Stimulated activated CD4-positive, alpha-beta T cell treated with anti-CD3 and anti-CD28 coated beads, Interleukin-1b, Interleukin-23, amount 100 ng/mL, for 1 hour (primary cell): ENCODE measurements at places on chromosomes 5 and 9.

DNA sequence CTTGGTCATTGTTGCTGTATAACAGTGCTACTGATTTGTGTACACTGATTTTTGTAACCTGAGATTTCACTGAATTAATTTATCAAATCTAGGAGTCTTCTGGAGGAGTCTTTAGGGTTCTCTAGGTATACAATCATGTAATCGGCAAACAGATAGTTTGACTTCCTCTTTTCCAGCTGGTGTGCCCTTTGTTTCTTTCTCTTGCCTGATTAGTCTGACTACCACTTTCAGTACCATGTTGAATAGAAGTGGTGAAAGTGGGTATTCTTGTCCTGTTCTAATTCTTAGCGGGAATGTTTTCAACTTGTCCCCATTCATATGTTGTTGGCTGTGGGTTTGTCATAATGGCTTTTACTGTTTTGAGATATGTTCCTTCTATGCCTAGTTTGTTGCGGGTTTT lies 24.7 kb upstream of the RANBP6 start:
- DNase-seq = no peak

GRCh38 chr5:64767959-64768357 lies 533 bp downstream of the SREK1IP1 start:
- no peak for DNase-seq

DNA sequence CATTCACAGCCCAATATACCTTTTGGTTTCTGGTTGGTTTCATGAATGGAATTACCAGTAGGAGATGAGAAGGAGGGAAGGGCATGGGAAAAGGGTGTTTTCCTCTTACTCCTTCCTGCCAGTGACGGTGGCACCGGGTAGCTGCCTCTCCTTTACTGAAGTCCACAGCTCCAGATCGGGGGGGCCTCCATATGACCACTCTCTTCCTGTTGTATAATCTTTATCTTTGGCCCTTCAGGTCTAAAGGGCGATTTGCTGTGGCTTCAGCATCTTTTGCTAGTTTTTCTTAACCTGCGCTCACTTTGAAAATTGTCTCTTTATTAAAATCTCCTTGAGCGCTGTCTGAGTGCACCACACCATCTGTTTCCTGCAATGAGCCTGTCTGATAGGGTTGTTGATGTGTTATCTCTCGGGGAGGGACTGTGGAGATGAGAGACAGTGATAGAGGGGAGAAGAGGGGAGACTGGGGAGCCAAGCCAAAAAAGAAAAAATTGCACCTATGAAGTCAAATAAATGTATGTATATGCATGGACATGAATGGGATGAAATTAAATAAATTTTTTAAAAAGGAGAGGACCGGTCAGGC lies 449.3 kb upstream of the KLF4 start:
- DNase-seq = no peak

DNA sequence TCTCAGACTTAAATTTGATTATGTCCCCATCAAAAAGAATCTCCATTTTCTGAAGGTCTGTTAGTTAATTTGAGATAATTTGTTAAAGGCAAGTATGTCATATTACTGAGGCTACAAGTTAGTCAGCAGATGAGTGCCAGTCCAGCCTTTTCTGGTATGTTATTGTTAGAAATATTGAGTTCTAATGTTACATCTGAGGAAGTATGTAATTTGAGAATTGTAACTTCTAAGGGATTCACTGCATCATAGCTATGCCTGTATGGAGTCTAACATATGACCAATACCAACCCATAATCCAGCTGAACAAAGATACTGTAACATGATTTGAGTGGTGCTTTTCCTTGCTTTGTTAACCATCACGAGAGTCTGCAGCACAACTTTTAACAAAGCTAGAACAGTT lies 13.9 kb downstream of the SLC23A1 start:
- no peak for DNase-seq

- DNase-seq = no peak
Observed at GRCh38 chr9:36163049-36163785, 6.0 kb upstream of the CCIN start.

DNA sequence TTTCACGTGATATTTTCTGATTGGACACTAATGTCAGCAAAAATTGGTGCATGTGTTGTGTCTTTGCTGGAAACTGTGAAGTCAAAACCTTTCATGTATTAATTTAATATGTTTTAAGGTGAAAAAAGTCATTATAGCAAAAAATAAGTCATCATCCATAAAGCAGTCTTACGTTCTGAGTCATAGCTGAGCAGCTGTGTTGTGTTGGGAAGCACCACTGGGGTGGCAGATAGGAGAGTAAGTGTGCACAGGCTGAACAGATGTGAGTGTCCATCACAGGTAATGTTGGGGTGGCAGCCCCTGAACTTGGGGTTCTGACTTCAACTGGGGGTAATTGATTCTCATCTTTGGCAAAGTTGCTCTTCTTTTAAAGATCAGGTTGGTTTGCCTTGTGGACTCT lies 156.8 kb downstream of the NXNL2 start:
- DNase-seq = no peak

DNA sequence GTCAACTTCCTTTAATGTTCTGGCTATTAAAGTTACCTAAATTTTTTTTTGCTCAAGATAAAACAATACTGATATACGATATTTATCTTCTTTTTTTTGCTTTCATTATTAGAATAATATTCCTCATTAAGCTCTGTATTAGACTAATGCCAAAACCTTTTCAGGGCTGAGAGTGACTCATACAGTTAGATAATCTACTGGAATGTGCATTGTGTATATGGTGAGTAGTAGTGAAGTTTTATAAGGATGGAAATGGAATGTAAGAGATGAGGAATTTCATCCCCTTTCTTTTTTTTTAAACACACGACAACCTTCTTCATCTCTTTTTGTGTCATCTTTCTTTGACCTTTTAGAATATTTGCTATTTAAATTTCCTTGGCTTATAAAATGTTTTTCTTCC lies 268.6 kb downstream of the ISL1 start:
- DNase-seq = no peak
